ENCODE measurements at places on chromosomes 4 and X.

DNA sequence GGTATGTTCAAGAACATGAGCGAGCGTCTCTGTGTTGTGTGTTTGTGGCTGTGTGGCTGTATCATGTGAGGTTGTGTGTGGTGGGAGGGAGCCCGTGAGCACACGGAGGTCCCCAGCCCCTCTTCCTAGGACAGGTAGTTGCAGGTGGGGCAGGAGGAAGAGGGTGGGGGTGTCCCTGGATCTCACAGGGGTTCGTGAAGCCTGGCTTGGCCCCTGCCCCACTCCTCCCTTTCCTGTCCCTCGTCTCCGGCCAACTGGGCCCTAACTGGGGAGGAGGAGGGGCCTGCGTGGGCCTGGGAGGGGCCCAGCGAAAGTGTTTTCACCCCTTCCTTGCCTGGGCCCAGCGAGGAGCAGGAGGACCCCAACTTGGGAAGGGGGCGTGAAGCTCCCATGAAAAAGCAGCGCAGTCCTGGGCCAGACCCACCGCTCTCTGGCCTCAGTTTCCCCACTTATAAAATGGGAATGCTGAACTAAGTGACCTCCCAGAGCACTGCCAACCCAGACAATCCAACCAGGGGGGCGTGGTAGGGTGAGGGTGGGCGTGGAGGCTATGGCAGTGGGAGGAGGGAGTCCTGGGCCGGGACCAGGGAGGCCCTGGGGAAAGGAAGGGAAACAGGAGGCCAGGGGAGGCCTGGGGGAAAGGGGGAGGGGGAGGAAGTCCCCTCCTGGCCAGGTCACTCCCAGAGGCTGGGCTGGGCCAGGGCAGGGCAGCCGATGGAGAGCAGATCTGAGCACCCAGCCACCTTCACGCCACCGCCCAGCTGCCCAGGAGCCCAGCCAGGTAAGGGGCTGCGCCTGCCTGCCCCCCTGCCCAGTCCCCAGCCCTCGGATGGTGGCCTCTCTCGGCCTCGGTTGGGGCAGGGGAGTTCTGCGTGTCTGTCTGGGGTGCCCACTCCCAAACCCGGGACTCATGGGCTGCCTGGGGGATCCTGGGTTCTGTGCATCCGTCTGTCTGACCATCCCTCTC is at the start of gene AVPR2:
AVPR2 (plus strand) TSS at position 683 of the 967 bp plus-strand sequence. CDS start 473 bp downstream, outside the sequence.
- no peak for DNase-seq

- no peak for DNase-seq
Observed at GRCh38 chrX:147376601-147377422, 534.9 kb upstream of the FMR1 start.

GRCh38 chr4:154838155-154838554 is 57.1 kb downstream of the RBM46 start:
- no peak for DNase-seq

DNA sequence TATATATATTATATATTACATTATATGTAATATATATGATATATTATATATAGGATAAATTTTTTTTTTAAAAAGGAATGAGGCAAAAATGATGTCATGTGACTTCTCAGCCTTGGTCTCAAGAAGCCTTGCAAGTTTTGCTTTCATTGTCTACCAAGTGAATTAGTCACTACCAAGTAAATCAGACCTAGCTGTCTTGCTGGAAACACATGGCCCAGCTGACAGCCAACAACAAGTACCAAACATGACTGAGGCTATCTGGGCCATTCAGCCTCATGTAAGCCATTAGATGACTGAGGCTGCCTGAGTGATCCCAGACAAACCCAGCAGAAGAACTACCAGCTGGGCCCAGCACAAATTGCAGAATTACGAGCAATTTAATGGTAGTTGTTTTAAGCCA is 44.9 kb downstream of the HAND2 start:
- no peak for DNase-seq

- no peak for DNase-seq
Observed at GRCh38 chr4:173713026-173713425, 183.0 kb upstream of the HAND2 start.

GRCh38 chr4:101039367-101039766 is 308.0 kb downstream of the PPP3CA start:
- no peak for DNase-seq

GRCh38 chr4:4780729-4781244 is 78.7 kb upstream of the MSX1 start:
- no peak for DNase-seq

GRCh38 chr4:26343038-26343398 is 22.2 kb downstream of the RBPJ start:
- DNase-seq: no peak

GRCh38 chrX:9352694-9353411 is 112.0 kb upstream of the TBL1X start:
- no peak for DNase-seq

DNA sequence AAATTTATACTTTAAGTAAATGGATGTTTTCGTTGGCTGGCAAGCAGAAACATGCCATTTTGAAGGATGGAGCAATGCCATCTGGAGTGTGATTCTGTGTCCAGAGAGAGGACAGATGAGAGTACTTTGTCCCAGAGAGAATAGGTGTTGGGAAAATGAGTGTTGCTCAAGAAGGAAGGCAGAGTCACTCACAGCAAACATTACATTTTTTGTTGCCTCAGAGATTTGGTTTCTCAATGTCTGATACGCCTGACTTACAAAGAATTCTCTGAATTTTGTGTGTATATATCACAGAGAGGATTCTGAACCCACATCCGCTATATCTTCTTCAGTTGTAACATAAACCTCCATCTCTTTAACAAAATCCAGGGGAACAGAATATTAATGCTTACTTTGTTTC is 102.8 kb upstream of the PCDH18 start:
- DNase-seq: no peak

DNA sequence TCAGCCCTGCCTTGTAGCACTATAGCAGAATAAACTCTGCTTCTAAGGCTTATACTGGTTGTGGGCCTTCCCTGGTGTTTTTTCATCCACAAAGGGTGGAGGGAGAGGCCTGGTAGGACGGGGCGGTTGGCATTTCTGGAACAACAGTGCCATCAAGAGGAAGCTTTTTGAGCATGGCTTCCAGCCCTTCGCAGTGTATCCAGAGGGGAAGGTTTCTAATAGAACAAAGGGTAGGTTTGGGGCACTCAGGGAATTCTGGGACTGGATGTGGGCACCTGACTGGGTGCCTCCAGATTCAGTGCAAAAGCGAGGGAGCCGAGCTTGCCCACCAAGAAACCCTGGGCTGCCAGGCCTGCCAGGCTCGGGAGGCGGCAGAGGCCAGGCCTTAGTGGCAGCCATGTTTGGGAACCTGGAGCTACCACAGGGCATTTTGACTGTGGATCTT is 229.6 kb upstream of the AGTR2 start:
- DNase-seq: no peak

GRCh38 chr4:119477412-119478053 is 151.1 kb downstream of the PDE5A start:
- DNase-seq: no peak

- DNase-seq: no peak
Observed at GRCh38 chr4:110296892-110297291, 98.5 kb upstream of the ELOVL6 start.

GRCh38 chrX:13697976-13698375 is 9.0 kb downstream of the RAB9A start:
- DNase-seq: no peak

- DNase-seq: no peak
Observed at GRCh38 chr4:141432000-141432712, 204.2 kb upstream of the IL15 start.

DNA sequence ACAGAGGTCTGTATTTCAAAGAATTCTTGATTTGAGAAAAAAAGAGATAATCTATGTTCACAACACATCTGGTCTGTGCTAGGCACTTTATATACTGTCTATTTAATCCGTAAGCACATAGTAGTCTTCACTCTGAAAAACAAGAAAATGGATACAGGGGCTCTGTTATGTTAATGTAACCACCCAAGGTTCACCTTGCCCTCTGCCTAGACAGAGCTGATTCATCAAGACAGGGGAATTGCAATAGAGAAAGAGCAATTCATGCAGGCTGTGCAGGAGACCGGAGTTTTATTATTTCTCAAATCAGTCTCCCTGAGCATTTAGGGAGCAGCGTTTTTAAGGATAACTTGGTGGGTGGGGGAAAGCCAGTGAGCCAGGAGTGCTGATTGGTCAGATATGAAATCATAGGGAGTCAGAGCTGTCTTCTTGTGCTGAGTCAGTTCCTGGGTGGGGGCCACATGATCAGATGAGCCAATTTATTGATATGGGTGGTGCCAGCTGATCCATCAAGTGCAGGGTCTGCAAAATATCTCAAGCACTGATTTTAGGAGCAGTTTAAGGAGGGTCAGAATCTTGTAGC is 92.9 kb upstream of the TNIP3 start:
- no peak for DNase-seq

GRCh38 chr4:33577791-33578190 is 2666.5 kb downstream of the ARAP2 start:
- DNase-seq: no peak

- no peak for DNase-seq
Observed at GRCh38 chr4:155548173-155548572, 118.5 kb upstream of the GUCY1A1 start.

GRCh38 chr4:82358847-82359246 is 14.9 kb downstream of the HNRNPD start:
- no peak for DNase-seq

DNA sequence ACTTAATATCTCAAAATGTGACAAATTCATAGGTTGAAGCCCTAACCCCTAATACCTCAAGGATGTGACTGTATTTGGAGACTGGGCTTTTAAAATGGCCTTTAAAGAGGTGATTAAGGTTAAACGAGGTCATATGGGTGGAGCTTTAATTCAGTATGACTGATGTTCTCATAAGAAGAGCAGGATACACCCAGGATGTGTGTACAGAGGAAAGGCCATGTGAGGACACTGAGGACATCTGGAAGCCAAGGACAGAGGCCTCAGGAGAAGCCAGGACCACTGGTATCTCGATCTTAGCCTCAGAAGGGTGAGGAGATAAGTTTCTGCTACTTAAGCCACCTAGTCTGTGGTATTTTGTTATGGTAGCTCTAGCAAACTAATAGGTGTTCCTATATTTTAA is 49.0 kb upstream of the SHISA3 start:
- DNase-seq: no peak

DNA sequence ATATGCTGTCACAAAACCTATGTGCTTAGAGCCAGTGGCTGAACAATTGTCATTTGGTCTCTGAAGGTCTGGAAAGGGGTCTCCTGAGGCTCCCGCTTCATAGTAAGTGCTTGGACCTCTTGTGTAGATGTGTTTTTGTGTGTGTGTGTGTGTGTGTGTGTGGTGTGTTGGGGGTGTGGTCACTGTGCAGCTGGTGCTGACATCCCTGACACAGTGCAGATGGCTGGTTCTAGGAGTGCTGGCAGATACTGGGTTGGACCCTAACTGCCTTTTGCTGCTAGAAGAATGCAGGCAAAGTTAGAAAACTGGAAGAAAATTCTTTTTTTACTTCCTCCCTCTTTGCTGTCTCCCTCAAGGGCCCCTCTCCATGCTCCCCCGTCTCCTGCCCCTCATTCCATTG is 1872.6 kb downstream of the ARAP2 start:
- no peak for DNase-seq

GRCh38 chrX:70089604-70090297 is 27.5 kb downstream of the OTUD6A start:
- DNase-seq: no peak

DNA sequence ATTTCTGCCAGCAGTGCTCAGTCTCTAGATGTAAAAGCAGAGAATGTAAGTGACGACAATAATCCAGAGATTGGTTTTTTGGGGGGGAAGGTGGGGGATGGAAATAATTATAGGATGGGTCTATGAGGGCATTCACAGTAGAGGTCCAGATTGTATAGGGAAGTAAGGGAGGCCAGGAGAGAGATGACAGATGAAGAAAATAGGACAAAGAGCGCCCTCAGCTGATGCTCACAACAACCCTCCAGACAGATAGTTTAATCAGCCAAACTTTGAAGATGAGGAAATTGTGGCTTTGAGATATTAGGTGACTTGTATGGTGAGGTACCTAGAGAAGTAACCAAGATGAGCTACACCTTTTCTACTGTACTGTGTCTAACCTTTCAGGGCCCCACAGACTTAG is 137.9 kb downstream of the MAGEB17 start:
- no peak for DNase-seq

- DNase-seq: no peak
Observed at GRCh38 chr4:54187148-54187547, 41.9 kb upstream of the PDGFRA start.

DNA sequence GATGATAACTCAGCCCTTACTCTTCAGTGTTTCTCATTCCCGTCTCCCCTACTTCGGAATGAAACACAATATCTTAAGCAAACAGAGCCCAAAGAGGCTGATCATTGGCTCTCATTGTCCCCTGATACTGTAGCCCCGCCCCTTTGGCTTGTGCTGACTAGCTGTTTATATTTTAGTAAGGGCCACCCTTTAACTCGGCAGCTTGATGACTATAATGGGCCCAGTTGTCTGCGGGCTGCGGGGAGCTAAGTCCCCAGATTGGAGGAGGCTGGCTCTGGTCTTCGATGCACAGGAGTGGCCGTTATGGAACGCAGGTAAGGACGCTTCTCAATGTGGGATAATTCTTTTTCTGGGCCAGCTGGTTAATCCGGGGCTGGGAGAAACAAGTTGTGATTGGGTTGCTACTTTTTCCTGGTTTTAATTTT is at the start of gene TRIM2:
TRIM2 (plus strand) TSS at position 197 of the 425 bp plus-strand sequence; CDS start at position 285, 88 bp downstream.
- no peak for DNase-seq

DNA sequence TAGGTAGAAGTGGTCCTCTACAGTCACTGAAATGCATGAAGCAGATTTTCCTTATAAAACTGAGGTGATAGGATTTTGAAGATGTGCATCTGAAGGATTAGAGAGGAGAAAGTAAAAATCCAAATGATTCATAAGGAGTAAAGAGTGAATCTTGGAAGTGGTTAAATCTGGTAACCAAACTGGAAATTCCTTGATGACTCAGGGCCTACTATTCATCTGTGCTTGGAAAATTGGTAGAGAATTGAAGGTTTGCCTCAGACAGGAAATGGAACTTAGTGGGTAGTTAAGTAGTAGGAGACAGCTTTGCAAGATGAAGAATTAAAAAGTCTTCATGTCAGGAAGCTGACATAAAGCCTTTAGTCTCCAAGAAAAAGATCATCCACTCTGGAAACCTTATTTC is 368.9 kb upstream of the CTSO start:
- no peak for DNase-seq

- DNase-seq: peak; percentile 6
Observed at GRCh38 chrX:18390941-18391538, 34.4 kb upstream of the CDKL5 start.

All from stimulated activated CD4-positive, alpha-beta T cell treated with anti-CD3 and anti-CD28 coated beads, Interleukin-15, amount 100 ng/mL, for 1 hour (primary cell).